ENCODE measurements at places on chromosomes 3 and 15. TPM values are rescaled to one million over a fixed set of nuclear protein-coding genes. Genes with fewer than 3 reads are reported as not detected.
A peak's percentile ranks its signal among the peaks of the same experiment; 100 is the strongest.

GOLGA8T gene
- total RNA-seq, result 1.2 TPM

LRRC34 gene
- total RNA-seq, result 14.8 TPM

PP2D1 gene
- total RNA-seq, result not detected

PRICKLE2 gene
- total RNA-seq, result 74.6 TPM

FOXL2NB gene
- total RNA-seq, result not detected

ARL6 gene
- total RNA-seq, result 6.9 TPM

ADAMTSL3 gene
- total RNA-seq, result 28.1 TPM

CISH gene
- 20.7 TPM for total RNA-seq

CASR gene
- not detected for total RNA-seq

GRCh38 chr3:148943506-148944205, 47.7 kb upstream of the GYG1 start:
- no peak for DNase-seq

GRCh38 chr3:132785292-132785691, 63.1 kb upstream of the NPHP3 start:
- no peak for DNase-seq

- no peak for DNase-seq
Measured at GRCh38 chr3:189292667-189293484, 121.1 kb downstream of the TPRG1 start.

- DNase-seq, result no peak
Measured at GRCh38 chr3:163671201-163671600, 1407.1 kb downstream of the SI start.

- DNase-seq, result no peak
Measured at GRCh38 chr15:67107014-67107812, 41.8 kb downstream of the SMAD3 start.

DNA sequence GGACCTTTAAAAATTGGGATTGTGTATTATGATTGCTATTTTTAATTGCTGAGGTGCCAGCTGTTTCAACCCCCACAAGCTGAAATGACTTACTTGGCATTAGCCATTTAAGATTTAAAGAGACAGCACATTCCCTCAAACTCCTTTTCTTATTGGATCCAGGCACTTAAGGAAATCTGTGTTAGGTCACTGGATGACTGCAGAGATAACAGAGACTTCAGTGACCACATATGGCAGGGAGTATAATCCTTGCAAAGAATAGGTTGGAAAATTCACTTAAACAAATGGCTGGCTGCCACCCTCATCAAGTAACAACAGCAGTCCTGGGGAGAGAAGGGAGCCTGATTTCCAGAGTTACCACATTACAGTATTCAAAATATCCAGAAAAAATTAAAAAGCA, 66.6 kb downstream of the SLMAP start:
- DNase-seq, result no peak

DNA sequence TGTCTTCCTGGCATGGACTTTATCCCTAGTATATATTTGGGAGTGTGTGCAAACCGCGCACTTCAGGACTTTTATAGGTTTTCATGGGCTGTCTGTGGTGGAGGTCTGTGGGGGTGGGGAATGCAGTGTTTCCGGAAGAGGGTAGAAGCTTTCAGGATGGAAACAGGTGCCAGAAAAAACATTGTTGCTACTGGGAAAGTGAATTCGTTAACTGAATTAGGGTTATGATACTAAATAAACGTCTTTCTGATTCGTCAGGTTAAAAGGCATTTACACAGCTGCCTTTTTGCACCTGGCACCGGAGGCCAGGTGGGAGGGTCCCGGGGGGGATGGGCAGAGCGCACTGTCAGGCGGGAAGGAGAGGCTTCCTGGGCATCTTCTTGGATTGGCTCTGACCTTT, 62.1 kb downstream of the SLCO3A1 start:
- DNase-seq, result no peak

- peak; percentile 62 for DNase-seq
Measured at GRCh38 chr3:123652342-123652984, 67.6 kb upstream of the HACD2 start.

DNA sequence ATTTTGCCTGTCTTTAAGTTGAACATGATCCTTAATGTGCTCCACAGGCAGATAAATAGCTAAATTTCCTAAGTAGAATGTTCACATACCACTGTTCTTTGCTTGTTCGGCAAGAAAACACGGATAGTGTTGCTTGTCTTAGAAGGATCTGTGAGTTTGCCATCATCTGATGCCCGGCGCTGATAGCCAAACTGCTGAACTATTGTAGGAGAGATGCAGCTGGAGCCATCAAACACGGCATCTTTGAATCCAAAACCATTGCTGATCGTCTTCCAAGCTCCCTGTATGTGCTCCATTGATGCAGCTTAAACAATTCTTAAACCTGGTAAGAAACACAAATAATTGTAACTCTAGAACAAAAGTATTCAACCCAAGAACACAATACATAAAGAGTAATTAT, 45.5 kb downstream of the RAF1 start:
- DNase-seq, result no peak

DNA sequence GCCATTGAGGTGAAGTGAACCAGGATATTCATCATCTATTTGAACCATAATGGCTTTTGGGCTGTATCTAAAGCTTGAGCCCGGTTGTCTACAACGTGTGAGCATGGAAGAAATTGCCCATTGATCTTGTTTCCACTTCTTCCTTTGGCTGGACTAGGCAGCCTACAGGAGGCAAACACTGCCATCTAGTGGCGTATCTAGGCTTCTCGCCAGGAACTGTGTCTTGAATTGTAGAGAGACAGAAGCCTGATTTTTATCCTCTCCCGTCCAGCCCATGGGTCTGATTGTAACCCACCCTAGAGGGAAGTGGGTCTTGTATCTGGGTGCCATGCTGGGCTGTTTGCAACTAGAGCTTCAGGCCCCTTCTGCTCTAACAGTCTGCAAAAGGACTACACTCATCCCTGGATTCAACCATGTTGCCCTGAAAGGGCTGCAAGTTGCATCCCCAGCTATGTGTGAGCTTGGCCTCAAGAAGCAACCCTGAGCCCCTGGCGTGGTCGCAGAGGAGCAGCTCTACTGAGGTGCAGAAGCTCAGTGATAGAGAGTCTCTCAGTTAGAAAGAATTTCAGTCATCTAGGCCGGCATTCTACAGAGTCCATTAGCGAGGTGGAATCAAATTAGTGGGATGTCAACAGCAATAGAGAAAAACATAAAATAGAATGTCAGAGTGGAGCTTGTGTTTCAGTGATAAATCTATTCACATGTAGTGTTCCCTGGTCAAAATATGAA, 170.2 kb upstream of the UMPS start:
- peak; percentile 48 for DNase-seq

- DNase-seq, result no peak
Measured at GRCh38 chr3:154018100-154018696, 103.0 kb upstream of the ARHGEF26 start.

GRCh38 chr3:156964577-156964976, 138.4 kb downstream of the LEKR1 start:
- no peak for DNase-seq

GRCh38 chr3:169914321-169914720, 2.9 kb downstream of the SAMD7 start:
- no peak for DNase-seq

- DNase-seq, result no peak
Measured at GRCh38 chr3:156507285-156507684, 47.6 kb downstream of the SSR3 start.

DNA sequence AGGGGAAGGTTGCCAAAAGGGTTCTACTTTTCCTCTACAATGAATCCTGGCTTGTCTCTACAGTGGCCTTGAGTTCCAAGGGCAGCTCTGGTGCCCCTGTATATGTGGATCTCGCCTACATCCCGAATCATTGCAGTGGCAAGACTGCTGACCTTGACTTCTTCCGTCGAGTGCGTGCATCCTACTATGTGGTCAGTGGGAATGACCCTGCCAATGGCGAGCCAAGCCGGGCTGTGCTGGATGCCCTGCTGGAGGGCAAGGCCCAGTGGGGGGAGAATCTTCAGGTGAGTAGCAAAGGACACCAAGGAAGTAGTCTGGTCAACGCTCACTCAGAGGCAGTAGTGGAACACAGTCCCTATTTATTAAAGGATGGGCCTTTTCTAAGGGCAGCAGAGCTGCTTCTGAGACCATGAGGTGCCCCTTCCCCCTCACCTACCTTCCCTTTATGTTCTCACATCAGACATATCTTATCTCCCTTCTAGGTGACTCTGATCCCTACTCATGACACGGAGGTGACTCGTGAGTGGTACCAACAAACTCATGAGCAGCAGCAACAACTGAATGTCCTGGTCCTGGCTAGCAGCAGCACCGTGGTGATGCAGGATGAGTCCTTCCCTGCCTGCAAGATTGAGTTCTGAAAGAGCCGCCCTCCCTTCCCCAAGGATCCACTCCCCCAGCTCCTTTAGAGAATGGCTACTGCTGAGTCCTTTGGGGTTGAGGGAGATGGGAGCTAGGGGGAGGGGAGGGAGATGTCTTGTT, 12.4 kb downstream of the MAP1A start:
- no peak for DNase-seq

DNA sequence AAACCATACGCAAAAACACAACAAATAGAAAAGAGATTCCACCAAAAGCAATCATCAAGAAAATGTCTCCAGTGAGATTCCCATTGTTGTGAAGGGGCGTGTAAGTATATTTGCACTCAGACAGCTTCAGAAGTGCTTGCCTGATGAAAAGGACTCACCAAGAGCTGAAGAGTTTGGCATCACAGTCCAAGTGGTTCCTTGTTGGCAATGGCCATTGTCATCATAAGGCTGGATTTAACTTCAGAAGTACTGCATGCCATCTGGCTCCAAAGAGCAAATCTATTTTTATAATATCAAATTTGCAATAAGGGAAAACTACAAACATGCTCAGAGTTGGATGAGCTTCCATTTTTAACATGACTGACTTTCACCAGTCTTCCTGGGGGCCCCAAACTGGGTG, 505.3 kb upstream of the NR2F2 start:
- DNase-seq, result no peak

GRCh38 chr3:12470111-12470510, 14.2 kb upstream of the TSEN2 start:
- DNase-seq, result no peak

- DNase-seq, result no peak
Measured at GRCh38 chr3:7195934-7196333, 335.0 kb downstream of the GRM7 start.

GRCh38 chr15:99966815-99967214, 233.6 kb upstream of the LYSMD4 start:
- DNase-seq, result no peak

DNA sequence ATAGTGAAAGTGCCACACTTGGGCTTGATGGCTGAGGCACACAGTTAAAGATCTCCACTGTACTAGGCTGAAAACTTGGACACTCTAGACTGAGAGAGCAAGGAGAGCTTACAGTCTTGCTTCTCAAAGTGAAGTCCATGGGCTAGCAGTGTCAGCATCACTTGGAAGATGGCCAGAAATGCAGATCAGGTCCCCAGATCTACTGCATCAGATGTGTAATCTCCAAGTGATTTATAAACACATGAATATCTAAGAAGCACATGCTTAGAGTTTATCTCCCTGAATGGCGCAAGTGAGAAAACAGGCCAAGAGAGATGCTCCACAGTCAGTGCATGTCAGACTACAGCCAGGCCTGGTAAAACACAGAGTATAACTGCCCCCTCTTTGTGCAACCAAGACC, 308.6 kb downstream of the CLSTN2 start:
- no peak for DNase-seq

DNA sequence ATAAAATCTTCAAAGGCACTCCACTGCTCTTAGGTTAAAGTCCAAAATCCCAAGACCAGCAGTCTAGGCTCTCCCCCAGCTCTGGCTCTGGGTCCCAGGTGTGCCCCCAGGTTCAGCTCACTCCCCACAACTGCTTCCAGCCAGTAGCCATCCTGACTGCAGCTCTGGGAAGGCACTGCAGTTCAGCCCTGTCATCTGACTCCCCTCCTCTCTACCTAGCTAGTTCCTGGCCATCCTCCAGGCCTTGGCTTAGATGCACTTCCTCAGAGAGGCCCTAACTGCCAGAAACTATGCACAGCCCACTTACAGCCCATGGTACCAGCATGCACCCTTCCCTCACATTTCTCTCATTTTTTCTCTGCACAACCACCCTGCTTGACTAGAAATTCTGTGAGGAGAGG, 25.5 kb downstream of the TBC1D2B start:
- no peak for DNase-seq

- no peak for DNase-seq
Measured at GRCh38 chr3:58355179-58355578, 22.5 kb downstream of the PXK start.

- DNase-seq, result no peak
Measured at GRCh38 chr3:131421957-131422498, 40.5 kb downstream of the NUDT16 start.

GRCh38 chr15:50055332-50055731, 63.7 kb downstream of the ATP8B4 start:
- DNase-seq, result no peak

- no peak for DNase-seq
Measured at GRCh38 chr3:17466028-17466427, 276.4 kb downstream of the TBC1D5 start.

DNA sequence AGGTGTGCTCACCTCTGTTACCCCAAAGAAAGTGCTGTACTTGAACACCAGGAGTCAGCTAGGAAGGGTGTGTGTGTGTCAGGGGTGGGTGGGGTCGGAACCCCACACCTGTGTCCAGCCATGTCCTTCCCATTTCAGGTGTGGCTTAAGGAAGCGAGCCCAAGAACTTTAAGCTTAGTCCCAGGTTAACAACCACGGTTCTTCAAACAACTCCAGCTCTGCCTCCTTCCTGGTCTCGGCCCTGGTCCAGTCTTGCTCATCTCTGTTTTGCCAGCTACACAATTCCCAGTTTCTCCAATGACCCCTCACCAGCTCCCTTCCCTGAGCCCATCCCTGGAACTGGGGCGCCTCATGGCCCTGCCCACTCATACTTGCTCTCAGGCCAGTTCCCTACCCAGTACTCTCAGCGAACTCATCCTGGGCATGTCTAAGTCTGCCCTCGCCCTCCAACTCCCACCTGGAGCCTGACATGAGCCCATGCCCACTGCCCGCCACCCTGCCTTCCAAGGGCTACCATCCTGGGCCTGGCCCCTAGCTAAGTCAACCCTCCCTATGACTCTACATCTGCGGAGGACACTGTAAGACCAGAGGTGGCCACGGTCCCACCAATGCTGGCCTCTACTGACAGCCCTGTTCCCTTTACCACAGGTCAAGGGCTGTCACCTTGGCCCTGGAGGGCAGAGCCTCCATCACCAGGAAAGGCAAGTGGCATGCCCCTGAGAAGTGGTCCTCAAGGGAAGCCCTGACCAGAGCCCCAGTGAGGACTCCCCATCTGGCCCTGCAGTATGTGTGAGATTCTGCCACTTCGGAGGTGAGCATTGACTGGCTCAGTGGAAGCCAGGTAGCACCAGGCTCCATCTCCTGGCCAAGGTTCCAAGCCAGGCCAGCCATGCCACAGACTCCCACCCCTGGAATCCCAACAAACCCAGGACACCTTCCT, 9.2 kb downstream of the POC1A start:
- no peak for DNase-seq

DNA sequence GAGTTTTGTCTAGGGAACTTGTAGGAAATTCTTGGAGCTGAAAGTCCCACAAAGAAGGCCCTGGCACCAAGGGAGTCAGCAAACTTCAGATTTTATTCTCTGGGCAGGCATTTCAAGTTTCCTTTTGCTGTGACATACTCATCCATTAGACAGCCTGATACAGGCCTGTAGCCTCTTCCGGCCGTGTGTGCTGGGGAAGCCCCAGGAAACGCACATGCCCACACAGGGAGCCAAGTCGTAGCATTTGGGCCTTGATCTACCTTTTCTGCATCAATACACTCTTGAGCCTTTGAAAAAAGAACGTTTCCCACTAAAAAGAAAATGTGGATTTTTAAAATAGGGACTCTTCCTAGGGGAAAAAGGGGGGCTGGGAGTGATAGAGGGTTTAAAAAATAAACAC, 15.0 kb downstream of the TIGIT start:
- no peak for DNase-seq

GRCh38 chr3:124951511-124952281, 17.1 kb upstream of the MUC13 start:
- DNase-seq, result no peak

All from omental fat pad (tissue), 4 donors.